NCI-H748 treated with DMSO at 0.1 percent for 48 hours (cell line): ENCODE measurements at places on chromosomes 1 and 21.

DNA sequence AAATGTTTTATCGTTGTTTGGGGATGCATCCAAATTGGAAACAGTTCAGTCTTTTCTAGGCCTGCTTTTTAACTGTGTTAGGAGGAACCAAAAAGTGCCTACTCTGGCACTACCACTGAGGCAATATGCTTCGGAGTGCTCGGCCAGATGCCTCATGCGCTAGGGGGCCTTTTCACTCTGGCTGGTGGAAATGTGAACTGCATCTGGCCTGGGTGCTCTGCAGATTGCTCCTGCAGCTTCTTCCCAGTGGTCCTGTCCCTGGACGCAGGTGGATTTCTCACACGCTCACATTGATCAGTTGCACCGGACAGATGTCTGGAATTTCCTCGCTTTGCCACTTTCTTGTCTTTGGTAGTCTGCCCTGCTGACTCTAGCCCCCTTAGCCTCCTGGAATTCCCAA, 330.2 kb upstream of the FMN2 start:
- DNase-seq: no peak

GRCh38 chr1:52613636-52614373, 11.6 kb downstream of the GPX7 start:
- no peak for DNase-seq

DNA sequence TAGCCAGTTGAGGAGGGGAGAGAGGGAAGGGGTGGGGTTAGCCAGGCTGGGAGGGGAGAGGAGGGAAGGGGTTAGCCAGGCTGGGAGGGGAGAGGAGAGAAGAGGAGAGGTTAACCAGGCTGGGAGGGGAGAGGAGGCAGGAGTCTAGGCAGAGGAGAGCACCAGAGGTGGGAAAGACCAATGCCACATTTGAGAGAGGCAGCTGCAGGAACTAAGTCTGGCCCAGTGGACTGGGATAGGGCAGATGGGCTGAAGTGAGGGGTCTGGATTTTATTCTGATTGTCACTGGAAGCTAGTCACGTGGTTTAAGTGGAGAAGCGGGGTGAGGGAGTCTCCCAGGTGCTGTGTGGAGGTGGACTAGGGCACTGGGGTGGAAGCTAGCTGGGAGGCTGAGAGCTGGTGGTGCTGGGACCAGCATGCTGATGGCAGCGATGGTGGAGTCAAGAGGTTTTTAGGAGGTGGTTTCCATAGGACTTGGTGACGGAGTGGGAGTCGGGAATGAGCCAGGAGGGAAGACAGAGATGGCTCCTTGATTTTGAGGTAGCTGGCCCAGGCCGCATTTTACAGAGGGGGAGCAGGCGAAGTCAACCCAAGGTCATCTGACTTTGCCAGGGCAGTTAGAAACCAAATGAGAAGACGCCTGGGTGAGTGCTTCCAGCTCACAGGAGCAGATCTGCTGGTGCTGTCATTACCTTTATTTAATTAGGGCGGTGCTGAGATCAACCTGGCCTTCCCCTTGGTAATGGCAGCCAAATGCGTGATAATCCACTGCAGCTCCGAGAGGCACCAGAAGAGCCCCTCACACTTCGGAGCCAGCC, 42.8 kb downstream of the DISP3 start:
- DNase-seq: no peak

GRCh38 chr1:27940297-27940696, 5.5 kb downstream of the SMPDL3B start:
- DNase-seq: no peak

- peak; percentile 59 for DNase-seq
Observed at GRCh38 chr21:44510508-44511218, 29.3 kb downstream of the KRTAP10-1 start.

GRCh38 chr1:161885003-161885402, 118.9 kb downstream of the ATF6 start:
- no peak for DNase-seq

DNA sequence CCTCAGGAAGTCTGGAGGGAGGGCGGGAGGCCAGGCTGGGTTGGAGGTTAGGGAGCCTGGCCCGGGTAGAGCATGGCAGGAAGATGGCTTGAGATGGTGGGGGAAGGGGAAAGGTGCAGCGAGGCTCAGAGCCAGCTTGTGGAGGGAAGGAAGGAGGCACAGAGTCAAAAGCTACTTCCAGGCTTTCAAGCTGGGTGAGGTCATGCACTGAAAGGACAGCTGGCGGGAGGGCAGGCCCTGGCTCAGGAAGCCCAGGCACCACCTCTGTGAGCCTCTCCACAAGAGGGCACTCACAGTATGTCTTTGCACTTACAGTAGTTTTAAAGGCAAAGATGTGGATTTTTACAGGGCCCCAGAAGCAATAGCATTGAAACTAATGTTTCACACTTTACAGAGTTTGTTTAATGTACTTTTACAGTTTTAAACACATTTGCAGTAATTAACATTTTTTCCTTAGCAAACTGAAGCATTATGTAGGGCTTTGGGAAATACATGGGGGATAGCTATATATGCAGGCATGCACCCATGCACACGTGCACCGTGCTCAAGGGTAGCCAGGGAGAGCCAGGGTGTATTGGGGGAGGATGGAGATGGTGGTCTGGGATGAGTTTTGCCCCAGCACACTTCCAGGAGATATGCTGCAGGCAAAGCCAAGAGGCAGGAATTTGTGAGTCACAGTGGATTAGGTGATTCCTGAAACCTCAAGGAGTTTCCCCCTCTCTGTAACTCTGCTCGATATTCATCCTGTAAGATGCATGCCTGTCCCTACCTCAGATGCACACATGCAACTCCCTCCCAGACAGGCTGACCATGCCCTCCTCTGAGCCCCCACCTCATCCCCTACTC, 6.1 kb upstream of the ADAM15 start:
- peak; percentile 17 for DNase-seq

- no peak for DNase-seq
Observed at GRCh38 chr1:17874231-17874630, 119.1 kb downstream of the ACTL8 start.
